ENCODE measurements at places on chromosomes 11 and 22. TPM values are rescaled to one million over a fixed set of nuclear protein-coding genes. Genes with fewer than 3 reads are reported as not detected.

GRCh38 chr11:76713499-76713898 is 43.0 kb upstream of the LRRC32 start:
- H3K36me3 ChIP-seq: no peaks in the 10 kb centered on the region
- H3K4me1 ChIP-seq: peaks cover 8% of the 10 kb centered on the region
- no peak overlapping the region for H3K4me3 ChIP-seq
- DNase-seq: no peak
- peaks cover 11% of the 10 kb centered on the region for H3K27me3 ChIP-seq

DNA sequence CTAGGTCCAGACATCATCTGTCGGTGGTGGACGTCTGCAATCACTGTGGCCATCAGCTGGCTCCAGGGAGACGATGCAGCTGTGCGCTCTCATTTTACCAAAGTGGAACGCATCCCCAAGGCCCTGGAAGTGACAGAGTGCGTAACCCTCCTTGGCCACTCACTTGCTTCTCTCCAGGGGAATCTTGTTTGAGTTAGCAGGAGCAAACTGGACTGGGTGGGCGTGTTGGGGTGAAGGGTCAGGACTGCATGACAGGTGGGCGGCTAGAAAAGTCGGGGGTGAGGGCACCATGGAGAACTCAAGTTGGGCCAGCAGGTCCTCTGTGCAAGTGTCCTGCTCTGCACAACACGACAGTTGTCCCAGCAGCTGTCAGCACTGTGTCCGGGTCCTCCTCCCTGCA is 16.2 kb downstream of the SHISA8 start:
- H3K4me3 ChIP-seq: no peak overlapping the region
- peaks cover 87% of the 10 kb centered on the region for H3K36me3 ChIP-seq
- DNase-seq: no peak

DNA sequence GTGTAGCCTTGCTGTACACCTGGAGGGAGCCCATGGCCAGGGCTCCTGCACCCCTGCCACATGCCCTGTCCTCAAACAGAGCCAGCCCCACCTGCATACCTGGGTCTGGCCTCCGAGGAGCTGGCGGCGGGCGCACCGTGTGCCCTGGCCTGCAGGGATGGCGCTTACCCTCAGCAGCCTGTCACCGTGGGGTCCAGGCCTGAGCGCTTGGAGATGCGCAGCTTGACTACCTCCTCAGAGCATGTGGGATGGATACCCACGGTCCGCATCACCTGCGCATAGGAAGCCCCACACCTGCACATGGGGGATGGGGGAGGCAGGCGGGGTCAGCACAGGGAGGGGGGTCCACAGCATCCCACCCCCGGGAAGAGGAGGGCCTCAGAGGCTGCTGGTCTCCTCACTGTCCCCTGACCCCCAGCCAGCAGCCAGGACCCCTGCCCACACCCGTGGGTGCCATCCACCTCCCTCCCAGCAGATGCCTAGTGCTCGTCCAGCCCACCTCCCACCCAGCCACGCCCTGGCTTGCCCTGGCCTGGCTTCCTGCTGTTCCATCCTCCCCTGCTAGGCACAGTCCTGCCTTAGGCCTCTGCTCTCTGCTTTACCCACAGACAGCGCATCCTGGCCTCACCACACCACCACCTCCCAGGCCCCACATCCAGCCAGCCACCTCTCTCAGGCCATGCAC is 22.4 kb upstream of the GNB1L start:
- H3K36me3 ChIP-seq: peaks cover 13% of the 10 kb centered on the region
- H3K27me3 ChIP-seq: no peaks in the 10 kb centered on the region
- H3K4me3 ChIP-seq: no peak overlapping the region
- no peak overlapping the region for H3K27ac ChIP-seq
- H3K4me1 ChIP-seq: peaks cover 22% of the 10 kb centered on the region

DNA sequence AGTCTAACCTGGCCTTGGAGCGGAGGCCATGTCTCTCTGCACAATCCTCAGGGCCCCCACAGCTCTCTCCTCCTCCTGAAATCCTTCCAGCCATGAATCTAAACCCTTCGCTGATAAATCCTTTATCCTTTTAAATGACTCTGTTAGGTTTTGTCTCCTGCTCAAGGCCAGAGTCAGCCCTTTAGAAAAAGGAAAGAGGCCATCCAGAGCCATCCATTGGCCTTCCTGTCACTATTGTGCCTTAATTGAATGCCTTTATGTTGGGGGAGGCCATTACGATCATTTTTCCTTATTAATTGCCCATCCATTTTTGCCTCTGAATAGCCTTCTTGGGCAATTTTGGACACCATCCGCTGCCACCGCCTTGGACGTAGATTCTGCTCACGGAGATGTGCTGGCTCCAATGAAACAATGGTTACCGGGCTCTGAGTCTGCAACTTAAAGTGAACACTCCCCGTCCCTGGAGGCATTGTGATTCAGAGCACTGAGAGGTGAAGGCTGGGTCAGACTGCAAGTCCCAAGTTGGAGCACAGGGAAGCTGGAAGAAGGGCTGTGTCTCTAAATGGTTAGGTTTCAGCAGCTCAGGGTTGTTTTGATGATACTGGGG is 213.0 kb upstream of the E2F8 start:
- no peaks in the 10 kb centered on the region for H3K36me3 ChIP-seq
- H3K27me3 ChIP-seq: peaks cover 71% of the 10 kb centered on the region
- no peak overlapping the region for H3K4me3 ChIP-seq
- no peak overlapping the region for H3K27ac ChIP-seq

- peak; percentile 56 for DNase-seq
- peaks cover 91% of the 10 kb centered on the region for H3K36me3 ChIP-seq
- peaks cover 29% of the 10 kb centered on the region for H3K4me1 ChIP-seq
- no peaks in the 10 kb centered on the region for H3K27me3 ChIP-seq
- peak overlapping the region; percentile 97 for H3K27ac ChIP-seq
Measured at GRCh38 chr22:28798810-28799605, 1.4 kb downstream of the XBP1 start.

DNA sequence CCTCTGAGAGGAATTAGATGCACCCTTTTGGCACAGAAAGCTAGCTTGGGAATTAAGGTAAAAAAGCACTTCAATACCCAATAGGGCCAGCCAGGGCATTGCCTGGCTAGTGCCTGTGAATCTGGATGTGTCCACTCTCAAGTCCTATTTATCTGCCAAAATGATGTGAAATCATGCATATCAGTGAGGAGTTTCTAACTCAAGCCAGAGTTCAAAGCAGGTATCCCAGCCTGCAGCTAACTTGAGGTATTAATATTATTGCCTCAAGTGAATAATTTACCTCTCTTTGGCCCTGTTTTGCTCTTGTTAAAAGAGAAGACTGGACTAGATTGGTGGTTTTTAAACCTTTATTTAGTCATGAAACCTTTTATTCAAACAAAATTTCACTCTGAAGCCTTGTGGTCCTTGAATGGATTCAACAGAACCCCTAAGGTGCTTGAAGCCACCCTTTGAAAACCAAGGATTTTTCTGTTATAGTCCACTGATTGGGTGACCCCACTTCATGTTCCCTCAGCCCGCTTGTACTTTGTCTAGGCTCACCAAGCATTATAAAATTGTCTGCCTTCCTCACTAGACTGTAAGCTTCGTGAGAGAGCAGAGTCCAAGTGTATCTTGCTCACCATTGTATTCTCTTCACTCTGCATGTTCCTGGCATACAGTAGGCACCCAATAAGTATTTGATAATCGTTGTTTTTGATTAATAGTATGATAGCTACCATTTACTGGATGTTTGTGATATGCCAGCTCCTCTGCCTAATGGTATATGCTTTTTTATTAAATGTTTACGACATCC is 4.5 kb downstream of the RNF121 start:
- no peak overlapping the region for H3K27ac ChIP-seq
- H3K27me3 ChIP-seq: no peaks in the 10 kb centered on the region
- H3K4me3 ChIP-seq: no peak overlapping the region
- peaks cover 15% of the 10 kb centered on the region for H3K36me3 ChIP-seq
- DNase-seq: no peak

DNA sequence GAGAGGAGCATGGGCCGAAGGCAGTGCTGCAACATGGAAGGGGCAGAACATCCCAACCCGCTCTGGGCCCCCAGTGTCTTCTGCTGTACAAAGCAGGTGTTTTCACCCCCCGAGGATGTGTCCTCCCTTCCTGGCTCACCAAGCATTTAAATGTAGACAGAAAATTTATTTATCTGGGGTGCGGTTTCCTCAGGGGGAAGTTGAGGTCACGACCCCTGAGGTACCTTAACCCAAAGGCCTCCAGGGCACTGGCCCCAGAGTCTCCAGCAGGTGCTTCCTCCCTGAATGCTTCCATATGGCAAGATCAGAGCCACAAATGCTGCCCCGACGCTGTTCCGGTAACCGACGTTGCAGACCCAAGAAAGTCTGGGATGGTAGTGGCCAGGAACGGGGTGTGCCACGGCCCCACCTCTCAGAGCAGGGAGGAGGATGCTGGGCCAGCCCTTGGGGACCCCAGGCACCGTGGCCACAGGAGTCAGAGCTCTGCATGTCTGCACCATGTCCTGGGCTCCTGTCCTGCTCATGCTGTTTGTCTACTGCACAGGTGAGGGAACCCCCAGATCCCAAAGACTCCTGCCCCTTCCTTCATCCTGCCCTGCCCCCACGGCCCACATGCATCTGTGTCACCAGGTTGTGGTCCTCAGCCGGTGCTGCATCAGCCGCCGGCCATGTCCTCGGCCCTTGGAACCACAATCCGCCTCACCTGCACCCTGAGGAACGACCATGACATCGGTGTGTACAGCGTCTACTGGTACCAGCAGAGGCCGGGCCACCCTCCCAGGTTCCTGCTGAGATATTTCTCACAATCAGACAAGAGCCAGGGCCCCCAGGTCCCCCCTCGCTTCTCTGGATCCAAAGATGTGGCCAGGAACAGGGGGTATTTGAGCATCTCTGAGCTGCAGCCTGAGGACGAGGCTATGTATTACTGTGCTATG is at the start of gene VPREB1:
Gene VPREB1 (plus strand): TSS at position 471 of the 935 bp plus-strand sequence. CDS start 28 bp downstream, at position 499.
- H3K27me3 ChIP-seq: peaks cover 86% of the 10 kb centered on the region
- no peak within 1 kb of the TSS for H3K4me3 ChIP-seq
- DNase-seq: no peak
- no peak within 1 kb of the TSS for H3K27ac ChIP-seq

GRCh38 chr11:64499261-64500004 is 91.6 kb upstream of the SLC22A12 start:
- DNase-seq: no peak
- H3K4me3 ChIP-seq: no peak overlapping the region
- H3K27ac ChIP-seq: no peak overlapping the region

DNA sequence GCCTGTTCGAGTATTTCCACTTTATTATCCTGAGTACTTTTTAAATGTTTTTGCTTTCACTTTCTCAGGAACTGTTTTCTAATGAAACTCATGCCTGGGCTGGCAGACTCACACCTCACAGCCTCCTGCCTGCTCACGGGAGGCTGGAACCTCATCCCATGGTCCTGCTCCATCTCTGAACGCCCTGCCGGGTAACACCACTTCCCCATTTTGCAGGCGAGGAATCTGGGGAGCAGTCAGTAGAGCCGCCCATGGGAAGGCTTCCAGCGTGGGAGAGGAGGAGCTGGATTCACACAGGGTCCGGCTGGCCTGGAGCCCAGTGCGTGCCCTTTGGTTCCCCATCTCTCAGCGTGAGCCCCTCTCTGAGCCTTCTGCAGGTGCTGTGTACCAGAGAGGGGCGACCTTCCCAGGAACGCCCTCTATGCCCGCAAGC is 53.6 kb downstream of the SCUBE1 start:
- no peak overlapping the region for H3K4me3 ChIP-seq
- no peaks in the 10 kb centered on the region for H3K36me3 ChIP-seq
- DNase-seq: no peak
- peaks cover 88% of the 10 kb centered on the region for H3K27me3 ChIP-seq

DNA sequence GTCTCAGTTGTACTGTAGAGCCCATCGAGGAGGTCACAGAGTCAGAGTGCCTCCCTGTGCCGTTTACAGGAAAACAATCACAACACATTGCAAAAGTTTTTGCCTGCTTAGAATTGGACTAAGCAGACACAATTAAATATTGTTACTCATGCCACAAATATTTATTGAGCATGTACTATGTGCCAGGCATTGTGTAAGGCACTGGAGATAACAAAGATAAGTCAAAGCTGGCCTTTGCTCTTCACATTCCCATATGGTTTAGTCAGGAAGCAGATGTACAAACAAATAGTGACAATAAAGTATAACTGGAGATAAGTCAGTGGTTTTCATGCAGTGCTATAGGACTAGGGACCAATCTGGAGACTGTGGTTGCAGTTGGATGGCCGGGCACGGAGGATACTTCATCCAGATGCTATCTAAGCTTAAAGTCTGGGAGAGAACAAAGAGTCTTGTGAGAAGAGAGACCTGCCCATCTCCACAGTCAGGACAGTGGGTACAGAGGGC is 550.7 kb downstream of the INSC start:
- no peaks in the 10 kb centered on the region for H3K27me3 ChIP-seq
- H3K27ac ChIP-seq: peak overlapping the region; percentile 48
- peaks cover 45% of the 10 kb centered on the region for H3K4me1 ChIP-seq
- DNase-seq: no peak
- H3K4me3 ChIP-seq: no peak overlapping the region

GRCh38 chr11:19116276-19116970 is 545 bp upstream of the ZDHHC13 start:
- peak overlapping the region; percentile 89 for H3K4me3 ChIP-seq
- peaks cover 22% of the 10 kb centered on the region for H3K36me3 ChIP-seq
- H3K27ac ChIP-seq: peak overlapping the region; percentile 77
- DNase-seq: no peak
- H3K4me1 ChIP-seq: peaks cover 27% of the 10 kb centered on the region

Gene ASRGL1
- total RNA-seq: 30.3 TPM

Gene GGTLC2
- total RNA-seq: not detected

Gene TRAF6
- total RNA-seq: 13.5 TPM

All from Calu3 (cell line).